HCEC 1CT (cell line): ENCODE measurements at places on chromosomes 6 and 20.

DNA sequence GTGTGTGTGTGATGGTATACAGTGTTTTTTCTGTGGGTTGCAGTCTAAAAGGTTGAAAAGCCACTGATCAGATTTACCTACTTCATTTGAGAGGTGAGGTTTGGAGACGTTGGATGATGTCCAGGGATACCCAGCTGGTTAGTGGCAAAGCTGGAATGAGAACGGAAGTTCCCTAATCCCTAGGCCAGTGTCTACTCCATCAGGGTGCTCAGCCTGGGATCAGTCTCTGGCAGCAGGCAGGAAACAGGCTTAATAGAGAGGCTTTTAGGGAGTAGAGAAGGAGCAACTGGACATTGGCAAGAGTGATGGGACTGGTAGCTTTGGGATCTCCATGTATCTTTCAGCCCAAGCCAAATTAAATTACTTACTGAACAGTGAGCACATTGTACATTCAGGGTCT is 80.7 kb downstream of the C6orf52 start:
- peak; percentile 27 for DNase-seq

- DNase-seq, result no peak
Measured at GRCh38 chr6:94130478-94130877, 711.1 kb upstream of the EPHA7 start.

- no peak for DNase-seq
Measured at GRCh38 chr6:166478782-166479592, 96.2 kb upstream of the MPC1 start.

DNA sequence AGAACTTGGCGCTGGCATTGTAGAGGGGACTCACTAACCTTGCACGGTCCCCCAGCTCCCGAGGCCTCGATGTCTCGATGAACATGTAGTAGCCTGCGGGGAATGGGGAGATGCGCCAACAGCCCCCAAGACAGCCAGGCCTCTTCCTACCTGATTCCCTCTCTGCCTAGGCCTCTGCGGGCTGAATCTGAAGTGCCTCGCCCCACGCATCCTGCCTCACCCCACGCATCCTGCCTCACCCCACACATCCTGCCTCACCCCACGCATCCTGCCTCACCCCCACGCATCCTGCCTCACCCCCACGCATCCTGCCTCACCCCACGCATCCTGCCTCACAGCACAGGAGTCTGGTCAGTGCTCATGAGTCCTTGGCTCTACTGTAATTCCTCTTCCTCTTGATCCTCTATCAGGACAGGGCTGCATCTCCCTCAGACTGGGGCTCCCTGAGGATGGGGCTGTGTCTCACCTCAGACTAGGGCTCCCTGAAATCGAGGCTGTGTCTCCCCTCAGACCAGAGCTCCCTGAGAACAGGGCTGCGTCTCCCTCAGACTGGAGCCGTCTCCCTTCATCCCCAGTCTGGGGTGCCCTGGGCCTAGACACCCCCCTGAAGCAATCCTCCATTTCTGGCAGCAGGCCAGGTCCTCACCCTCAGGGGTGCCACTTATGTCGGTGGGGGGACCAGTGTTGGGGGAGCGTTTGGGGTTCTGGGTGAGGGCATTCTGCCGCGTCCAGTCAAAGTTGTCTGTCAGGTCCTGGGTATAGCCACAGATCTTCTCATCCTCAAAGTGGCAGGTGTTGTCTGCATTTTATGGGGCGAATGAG is 53.6 kb downstream of the MDGA1 start:
- DNase-seq, result no peak
